ENCODE measurements at places on chromosomes 16 and 17. TPM values are rescaled to one million over a fixed set of nuclear protein-coding genes. Genes with fewer than 3 reads are reported as not detected.

The DNAH3 gene
- total RNA-seq: not detected

The ZG16 gene
- not detected for total RNA-seq

The CBLN1 gene
- not detected for total RNA-seq

The MPP2 gene
- total RNA-seq: 2.0 TPM

The TAT gene
- total RNA-seq: not detected

The KRTAP4-1 gene
- not detected for total RNA-seq

The ZPBP2 gene
- not detected for total RNA-seq

The ATP5PD gene
- total RNA-seq: 373 TPM

Measured in aortic smooth muscle cell (primary cell).